ENCODE measurements at places on chromosomes 2 and 18.

DNA sequence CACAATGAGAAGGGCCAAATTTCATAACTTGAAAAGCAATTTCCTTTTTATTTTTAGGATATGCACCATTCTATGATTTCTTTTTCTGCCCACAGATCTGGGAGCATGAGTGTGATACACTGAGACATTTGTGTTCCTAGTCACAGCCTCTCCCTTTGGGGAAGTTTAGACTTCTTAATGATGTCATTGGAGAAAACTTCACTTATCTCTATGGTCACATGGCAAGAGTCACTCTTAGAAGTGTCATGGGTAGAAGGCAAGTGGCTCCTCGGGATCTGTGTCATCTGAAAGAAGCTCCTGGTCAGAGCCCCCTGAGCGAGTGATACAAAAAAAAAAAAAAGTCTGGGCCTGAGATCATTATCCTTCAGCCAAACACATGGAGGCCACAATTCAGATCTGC, 62.5 kb upstream of the LGALSL start:
- no peak for DNase-seq

DNA sequence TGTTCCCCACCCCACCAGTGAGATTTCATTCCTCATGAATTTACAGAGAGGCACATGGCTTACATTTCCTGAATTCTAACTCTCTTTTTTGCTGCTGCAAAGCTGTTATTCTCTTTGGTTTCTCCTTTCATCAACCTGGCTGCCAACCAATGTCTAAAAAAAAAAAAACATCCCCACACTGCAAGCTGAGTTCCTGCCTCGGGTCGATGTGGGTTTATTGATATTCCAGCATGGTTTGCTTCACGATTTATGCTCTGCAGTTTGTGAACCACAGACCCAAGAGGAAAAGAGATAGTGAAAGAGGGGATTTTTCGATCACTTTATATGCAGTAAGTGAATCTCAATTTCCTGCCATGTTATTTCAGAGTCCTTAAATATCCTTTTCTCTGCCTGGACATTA, 363.6 kb downstream of the LPIN1 start:
- DNase-seq, result no peak

- DNase-seq, result no peak
These were observed 19.5 kb upstream of the CCDC102B start for GRCh38 chr18:68778280-68778886.

DNA sequence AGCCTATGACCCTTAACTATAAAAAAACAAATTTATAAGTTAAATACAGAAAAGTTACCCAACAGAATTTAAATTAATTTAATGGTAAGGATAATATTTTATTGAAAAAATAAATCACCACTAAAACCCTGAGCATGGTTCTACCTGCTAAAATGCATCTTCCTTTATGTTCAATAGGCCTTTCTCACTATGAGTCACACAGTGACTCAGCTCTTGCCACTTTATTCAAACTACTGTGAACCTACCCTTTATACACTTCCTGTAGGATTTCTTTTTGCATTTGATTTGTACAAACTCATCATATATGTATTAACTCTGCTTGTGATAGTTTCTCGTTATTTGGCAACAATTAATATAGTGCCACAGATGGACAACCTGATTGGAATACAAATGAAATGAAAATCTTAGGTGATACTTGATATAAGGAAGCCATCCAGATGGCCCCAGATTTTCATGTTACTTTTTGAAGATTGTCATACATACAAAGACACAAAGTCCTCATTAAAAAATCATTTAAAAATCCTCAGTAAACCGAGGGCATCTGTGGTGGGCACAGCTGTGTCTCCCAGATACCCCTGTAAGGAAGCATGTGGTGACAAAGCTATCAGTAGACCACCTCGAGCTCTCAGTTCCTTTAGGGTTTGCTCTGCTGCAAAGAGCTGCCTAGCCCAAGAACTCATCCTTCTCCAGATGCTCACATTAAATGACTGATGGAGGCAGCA, 55.2 kb upstream of the COBLL1 start:
- DNase-seq, result no peak

DNA sequence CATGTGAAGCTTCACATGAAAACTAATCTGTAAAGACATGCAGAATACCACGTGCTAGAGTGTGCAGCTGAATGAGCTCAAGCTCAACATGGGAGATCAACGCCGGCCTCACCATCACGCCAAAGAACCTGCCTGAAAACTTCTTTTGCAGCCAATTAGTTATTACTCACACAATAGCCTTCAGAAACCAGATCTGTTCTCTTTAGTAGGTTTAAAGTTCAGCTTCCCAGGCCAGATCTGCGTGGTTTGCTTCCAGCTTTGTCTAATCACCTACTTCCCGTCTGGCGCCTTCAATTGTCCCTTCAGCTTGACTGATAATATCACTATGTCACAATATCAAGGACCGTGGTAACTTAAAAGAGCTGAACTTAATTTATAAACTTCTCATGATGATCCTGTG, 68.0 kb upstream of the ZNF236 start:
- DNase-seq, result no peak

DNA sequence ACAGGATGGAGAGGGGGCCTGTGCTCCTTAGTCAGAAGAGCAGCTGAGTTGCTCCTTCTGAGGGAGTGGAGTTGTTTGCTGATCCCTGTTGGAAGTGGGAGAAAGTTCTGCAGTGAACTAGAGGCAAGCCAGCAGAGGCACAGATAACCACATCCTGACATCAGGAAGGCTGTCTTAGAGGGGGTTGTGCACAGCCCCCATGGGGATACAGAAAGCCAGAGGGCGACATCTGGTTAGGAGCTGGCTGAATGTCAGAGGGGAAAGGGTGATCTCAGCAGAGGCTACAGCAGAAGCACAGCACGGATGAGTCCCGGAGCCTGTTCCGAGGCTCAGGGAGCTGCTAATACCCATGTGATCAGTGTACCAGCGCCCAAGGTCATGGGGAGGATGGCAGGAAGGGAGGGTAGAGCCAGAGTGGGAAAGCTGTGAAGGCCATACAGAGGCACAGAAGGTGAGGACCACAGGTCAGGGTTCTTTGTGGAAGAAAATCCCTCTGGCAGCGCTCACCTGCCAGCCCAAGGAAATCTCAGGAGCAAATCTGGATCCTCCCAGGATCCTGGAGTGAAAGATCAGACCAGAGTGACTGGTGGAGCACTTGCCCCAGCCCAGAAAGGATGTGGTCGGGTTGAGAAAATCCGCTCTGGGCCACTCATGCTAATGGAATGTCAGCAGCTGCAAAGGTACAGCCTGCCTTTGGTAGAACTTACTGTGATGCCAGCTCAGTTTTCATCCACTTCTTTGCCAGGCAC, 111.8 kb downstream of the STPG4 start:
- DNase-seq, result peak; percentile 76

DNA sequence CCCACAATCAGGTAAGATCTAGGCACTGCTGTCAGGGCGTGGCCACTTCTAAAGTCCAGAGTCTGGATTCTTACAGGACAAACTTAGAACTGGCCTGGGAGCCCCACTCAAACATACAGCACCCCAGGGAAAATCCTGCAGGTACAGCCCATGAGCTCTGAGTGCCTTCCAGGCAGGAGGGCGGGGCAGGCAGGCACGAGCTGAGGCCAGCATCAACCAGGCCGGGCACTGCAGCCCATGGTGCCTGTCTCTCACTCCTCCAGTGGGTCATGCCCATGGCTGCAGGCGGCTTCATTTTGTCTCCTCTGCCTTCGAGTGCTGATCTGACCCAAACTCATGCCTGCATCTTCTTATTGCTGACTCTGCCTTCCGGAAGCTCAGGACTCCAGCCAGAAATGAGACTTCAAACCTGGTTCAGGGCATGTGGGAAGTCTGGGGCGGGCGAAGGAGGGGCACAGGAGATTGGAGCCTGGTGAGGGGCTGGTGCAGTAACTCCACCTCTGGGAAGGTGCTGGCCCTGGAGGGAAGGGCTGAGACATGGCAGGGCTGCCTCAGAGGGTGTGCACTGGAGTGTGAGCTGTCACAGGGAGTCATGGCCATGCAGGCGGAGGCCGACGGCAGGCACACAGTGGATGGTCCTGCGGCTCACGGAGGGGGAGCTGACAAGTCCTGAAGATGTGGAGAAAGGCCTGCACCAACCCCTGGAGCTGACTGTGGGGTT, 40.5 kb downstream of the HS6ST1 start:
- no peak for DNase-seq

DNA sequence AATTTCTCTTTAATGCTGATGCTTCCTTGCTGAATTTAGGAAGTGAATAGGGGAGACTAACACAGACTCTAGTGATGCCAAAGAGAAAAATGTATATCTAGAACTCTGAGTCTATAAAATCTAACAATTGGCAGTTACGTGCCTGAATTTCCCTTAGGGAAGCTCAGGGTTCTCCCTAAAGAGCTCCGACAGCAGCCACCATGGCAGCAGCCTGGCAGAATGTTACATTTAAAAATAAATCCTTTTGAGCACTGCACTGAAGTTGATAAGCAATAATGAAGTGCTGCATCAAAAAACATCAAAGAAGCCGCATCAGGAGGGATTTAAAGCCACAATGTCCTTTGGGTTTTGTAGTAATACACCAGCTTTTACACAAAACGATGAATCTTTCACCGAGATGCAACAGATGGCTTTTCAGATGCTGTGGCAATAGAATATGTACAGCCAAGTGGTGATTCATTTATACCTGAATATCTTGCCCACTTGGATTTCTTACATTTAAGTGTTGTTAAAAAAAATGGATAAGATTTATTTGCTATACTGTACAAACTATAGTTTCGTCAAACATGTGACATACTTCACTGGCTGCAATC, 291.2 kb upstream of the SESTD1 start:
- DNase-seq, result no peak

DNA sequence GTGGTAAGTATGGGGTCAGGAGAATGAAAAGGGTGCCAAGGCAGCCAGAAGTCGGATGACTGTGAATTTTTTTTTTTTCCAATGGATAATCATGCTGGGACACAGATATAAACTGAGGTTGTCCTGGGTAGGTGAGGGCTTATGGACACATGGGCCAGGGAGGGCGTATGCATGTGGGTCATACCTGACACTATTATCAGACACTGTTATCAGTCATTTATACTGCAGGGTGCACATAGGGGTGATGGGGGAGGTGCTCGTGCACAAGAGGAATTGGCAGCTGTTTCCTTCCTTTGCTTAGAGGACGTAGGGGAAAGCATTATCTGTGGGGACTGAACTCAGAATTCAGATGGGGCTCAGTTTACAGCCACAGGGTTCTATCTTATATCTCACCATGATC, 10.1 kb downstream of the CTIF start:
- DNase-seq, result no peak

DNA sequence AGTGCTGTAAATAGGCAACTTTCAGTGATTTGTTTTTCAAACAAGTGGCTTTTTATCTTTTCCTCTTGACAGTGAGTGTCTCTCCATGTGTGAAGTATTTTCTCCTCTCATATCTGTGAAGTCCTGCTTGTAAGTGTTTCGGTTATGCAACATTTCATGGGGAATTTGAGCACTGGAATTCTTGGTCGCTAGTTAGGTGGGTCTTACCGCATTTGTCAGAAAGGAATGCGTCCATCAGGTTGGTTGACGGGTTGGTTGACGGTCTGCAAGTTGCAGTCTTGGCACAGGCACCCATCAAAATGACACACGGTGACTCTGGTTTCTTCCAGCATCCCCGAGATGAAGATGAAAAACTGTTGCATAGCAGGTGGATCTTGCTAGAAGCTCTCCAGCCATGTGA, 109.8 kb downstream of the AGAP1 start:
- DNase-seq, result no peak

DNA sequence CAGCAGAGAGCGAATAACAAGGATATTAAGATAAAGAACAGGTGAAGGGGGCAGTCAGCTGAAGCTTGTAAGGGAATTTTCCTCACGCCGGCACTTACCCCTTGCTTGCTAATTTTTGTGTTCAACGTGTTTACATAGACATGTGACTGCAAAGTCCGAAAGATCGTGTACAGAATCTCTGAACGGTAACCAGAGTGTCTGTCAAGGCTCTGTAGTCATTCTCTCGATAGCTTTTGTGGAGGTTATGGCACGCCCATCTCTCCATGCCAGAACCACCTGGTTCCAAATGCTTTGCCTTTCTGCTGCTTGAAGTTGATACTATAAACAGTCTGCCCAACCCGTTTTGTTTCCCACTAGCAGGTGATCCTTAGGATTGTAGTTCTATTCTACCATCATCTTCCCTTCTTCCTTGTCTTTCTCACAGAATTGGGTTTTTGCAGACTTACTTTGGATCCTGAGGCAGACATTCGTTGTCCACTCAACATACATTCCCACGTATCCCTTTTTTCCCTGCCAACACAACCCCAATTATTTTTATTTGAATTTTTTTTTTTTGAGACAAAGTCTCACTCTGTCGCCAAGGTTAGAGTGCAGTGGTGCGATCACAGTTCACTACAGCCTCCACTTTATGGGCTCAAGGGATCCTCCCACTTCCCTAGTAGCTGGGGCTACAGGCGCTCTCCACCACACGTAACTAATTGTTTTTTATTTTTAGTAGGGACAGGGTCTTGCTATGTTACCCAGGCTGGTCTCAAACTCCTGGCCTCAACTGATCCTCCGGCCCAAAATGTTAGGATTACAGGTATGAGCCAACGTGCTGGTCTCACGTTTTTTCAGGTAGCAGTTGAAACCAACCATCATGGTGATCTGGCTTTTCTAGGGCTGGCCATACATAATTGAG, 1.3 kb upstream of the USP34 start:
- no peak for DNase-seq

DNA sequence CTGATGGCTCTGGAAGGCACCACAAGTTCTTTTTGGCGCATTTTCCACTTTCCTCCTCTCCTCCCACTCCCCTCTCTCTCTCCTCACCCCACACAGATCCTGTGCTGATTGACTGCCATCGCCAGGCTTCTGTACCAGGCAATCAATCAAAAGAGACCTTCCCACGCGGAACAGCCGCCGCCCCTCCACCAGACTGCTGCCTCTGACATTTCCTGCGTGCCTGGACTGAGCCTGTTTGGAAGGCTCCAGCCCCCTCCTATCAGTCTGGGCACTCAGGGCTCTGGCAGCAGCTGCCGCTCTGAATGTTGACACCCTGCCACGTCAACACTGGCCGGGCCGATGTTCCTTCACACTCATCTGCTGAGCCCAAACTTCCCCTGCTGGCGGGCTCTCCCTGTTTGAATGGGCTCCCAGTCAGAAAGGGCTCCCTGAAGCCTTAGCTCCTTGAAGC, 467.7 kb downstream of the EPHA4 start:
- DNase-seq, result no peak

GRCh38 chr2:176793792-176794191, 418.8 kb upstream of the HNRNPA3 start:
- DNase-seq, result no peak

- DNase-seq, result no peak
These were observed 350.4 kb downstream of the TSN start for GRCh38 chr2:122105877-122106206.

DNA sequence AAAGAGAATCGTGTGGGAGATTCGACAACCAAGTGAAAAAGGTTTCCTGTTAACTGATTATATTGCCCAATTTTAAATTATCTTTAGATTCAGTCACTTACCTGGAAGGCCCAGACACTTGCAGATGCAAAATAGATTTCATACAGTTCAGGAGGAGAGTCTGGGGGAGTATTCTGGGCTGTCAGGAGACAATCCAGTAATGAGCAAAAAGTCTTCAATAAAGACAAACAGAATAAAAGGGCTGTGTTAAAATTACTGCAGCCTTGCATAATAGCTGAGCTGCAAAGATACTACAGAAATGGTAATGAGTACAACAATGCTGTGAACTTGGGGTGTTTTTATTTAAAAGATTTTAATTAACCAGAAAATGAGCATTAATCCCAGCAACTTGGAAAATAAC, 303.6 kb downstream of the SP3 start:
- no peak for DNase-seq
